ENCODE measurements at places on chromosomes 5 and 9.

GRCh38 chr9:77325058-77325457 lies 147.7 kb downstream of the VPS13A start:
- DNase-seq, result no peak

- DNase-seq, result no peak
These were observed 624.2 kb downstream of the MTRR start for GRCh38 chr5:8493176-8493575.

- no peak for DNase-seq
These were observed 1009.8 kb downstream of the DNAH5 start for GRCh38 chr5:12934722-12935121.

DNA sequence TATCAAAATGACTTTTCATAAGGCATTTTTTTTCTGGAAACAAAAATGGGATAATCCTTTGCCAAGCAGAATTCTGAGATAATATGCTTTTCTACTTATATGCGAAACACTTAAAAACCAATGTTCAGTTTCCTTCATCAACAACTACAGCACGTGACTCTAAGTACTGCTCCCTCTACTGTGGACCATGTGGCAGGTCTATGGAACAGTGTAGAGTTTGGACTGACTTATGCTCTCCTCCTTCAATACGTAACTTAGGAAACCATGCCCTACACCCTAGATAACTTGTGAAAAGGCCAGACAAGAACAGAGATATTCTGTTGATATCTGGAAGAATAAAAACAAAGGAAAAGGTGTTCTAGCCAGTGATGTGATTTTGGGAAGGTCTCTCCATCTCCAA lies 111.3 kb upstream of the GNA14 start:
- no peak for DNase-seq

DNA sequence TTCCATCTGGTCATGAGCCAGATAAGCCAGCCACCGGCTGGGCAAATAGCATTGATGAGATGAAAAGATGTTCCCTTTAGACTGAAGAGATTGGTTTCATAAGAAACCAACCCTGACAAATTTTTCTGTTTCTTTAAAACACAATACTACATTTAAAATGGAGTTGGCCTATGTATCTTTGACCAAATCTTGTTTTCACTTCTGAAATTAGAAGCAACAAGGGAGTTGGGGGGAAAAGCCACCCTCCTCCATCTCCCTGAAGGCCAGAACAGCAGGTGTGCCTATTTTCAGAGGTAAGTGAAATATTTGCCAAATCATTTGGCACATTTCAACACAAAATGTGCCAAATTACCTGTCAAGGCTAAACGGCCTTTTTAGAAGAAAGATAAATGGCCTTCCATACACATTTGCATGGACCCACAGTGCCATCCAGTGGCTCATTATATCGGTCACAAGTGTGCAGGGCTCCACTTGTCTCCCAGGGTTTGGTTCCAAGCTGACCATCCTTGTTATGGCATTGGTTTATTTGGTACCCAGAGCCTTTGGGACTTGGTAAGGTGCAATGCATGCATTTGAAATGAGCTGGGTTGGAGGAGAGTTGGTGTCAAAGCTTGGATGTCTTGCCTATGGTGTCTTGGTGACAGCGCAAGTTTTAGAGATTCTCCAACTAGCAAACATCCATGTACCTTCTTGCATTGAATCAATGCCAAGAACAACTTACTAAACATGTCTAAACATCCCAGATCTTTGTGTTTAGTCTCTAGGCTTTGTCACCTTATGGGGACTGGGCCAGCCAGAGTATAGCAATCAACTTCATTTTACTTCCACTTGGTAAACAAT lies 372.0 kb upstream of the KIF2A start:
- no peak for DNase-seq

- no peak for DNase-seq
These were observed 120.2 kb downstream of the STARD4 start for GRCh38 chr5:111392181-111392580.

- no peak for DNase-seq
These were observed 139.9 kb upstream of the PRLR start for GRCh38 chr5:35369965-35370790.

DNA sequence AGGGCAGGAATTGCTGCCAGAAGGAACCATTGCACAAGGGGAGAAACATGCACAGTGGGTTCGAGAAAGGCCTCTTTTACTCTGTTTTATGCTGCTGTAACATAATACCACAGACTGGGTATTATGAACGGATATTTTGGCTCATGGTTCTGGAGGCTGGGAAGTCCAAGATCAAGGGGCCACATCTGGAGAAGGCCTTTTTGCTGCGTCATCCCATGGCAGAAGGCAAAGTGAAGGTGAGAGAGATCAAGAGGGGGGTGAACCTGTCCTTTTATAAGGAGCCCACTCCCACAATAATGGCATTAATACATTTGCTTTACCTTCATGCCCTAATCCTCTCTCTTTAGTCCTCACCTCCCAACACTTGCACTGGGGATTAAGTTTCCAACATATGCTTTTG lies 136.9 kb upstream of the ALDH1B1 start:
- DNase-seq, result no peak

- no peak for DNase-seq
These were observed 218.7 kb downstream of the ARRDC3 start for GRCh38 chr5:91164424-91164823.

DNA sequence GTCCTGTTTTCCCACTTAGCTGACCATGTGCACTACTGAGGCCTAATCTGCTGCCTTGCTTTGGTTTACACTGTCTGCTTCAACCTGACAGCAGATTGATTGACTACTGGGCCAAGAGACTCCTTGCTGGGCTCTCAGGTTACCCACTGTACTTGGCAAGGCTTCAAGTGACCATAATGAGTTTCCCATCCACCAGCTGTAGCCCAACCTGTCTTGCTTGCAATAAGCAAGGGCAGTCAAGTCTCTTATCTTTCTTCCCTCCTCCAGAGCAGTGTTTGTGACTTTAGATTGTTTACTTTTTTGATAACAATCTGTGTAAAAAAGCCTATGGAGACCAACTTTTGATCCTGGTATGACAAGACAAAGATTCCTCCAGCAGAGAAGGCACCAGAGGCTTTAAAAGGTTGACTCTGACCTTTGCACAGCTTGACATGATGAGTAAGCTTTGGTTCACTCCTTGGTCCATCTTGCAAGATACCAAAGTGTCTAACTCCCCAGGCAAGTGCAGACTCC lies 912.3 kb upstream of the SEMA6A start:
- DNase-seq, result no peak

GRCh38 chr9:16801871-16802466 lies 68.5 kb downstream of the BNC2 start:
- no peak for DNase-seq

GRCh38 chr5:149658299-149658698 lies 71.8 kb upstream of the PPARGC1B start:
- DNase-seq, result no peak

- DNase-seq, result no peak
These were observed 630.4 kb downstream of the PRELID2 start for GRCh38 chr5:145204743-145205142.

DNA sequence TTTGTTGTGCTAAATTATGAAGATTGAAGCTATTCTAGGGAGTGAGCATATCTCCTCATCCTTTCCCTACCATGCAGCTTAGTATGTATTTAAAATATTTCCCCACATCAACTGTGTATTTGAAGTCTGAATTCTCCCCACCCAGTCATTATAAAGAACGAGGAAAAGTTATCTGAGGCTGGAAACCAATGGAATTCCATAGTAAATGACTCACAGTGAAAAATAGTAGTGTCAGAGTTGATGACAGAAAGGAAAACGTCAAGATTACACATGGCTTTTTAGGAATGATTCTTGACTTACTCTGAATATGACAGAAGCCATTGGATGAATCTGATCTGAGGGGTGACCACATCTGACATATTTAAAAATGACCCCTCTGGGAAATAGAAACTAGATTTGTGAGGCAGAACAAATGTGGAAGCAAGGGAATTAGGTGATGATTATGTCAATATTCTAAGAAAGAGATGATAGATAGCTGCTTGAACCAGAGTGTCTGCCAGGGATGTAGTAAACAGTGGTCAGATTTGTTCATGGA lies 1768.9 kb upstream of the CDH9 start:
- no peak for DNase-seq

DNA sequence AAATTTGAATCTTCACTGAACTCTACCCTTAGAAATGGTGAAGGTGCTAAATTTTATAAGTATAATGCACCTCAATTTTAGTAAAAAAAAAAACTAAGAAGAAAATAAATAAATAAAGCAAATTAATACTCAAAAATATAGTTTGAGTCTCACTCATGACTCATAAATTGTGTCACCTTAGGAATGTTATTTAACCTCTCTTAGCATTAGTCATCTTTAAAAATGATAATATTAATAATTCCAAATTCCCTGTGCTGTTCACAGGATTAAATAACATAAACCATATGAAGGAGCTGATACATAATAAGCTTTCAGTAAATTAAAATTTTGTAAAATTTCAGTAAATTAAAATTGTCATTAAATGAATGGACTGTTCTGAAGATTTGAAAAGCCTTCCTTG lies 339.8 kb upstream of the RGMB start:
- DNase-seq, result no peak

DNA sequence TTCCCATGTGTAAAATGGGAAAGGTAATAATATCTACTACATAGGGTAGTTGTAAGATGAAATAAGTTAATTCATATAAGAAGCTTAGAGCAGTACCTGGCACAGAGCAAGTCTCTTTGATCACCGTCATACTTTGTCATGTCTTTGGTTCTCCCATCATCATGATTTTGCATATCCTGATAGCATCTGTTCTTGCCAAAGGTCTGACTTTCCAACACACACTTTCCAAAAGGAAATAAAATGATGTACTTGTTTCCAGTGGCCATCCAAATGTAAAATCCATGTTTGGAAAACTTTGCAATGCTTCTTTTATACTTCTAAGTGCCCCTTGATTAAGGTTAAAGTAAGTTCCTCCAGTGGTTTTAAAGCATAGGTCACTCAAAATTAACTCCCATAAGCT lies 266.9 kb upstream of the PTGER4 start:
- no peak for DNase-seq

GRCh38 chr5:158907856-158908255 lies 191.9 kb downstream of the EBF1 start:
- no peak for DNase-seq

DNA sequence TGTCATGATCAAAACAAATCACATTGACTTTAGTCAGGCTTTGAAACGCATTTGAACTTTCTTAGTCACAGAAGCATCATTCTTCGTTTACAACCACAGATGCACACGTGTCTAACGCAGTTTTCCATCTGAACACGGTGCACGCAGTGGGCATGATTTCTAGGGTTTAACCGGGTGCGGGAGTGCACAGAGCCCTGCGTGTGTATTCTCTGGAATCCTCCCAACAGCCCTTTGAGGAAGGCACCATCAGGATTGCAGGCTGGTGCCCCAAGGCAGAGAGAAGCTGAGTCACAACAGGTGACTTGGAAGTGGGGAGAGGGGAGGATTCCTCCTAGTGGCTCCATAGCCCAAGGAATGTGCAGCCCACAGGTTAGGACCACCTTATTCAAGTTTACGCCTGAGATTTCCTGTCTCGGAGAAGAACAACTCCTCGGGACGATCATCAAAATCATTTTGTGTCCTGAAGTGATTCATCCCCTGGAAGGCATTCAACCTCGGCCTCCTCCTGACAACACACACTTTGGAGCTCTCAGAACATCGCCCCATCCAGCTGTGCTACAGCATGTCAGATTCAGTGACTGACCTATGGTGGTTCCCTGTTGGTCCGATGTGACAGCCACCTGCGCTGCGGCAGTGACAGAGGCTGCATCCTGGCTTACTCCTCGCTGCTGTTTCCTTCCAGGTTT lies 13.1 kb downstream of the ROPN1L start:
- DNase-seq, result no peak

DNA sequence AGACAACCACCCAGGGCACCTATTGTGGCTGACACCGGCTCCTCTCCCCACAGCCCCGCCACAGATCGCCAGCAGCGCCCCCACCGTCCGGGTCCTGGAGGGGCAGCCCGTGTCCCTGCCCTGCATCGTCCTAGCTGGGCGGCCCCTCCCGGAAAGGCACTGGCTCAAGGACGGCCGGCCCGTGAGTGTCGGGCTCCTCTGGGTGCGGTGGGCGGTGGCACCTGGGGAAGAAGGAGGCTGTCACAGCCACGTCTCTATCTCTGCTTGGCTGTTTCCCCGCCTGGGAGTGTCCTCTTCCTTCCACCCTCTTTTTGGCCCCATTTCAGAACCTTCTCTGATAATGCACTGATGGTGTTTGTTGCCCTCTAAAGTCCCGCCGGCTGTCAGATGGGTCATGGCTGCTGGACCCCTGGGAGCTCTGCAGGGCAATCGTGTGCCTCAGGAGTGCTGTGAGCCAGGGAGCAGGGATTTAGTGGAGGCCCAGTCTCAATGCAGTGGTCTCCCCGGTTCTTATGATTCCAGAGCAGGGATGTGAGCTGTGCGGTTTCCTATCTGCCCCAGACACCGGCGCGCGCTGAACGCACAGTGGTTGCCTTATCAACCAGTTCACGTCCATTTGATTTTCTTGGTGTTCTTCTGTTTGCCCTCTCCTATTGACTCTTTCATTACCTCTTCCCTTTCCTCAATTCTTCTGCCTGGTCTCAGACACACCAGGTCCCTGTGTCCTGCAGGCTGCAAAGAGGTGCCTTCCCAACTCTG lies 55.3 kb downstream of the HMCN2 start:
- no peak for DNase-seq

- DNase-seq, result no peak
These were observed 1.0 kb downstream of the ADAMTS19 start for GRCh38 chr5:129460936-129461710.

GRCh38 chr9:7977586-7977985 lies 178.0 kb upstream of the DMAC1 start:
- no peak for DNase-seq

DNA sequence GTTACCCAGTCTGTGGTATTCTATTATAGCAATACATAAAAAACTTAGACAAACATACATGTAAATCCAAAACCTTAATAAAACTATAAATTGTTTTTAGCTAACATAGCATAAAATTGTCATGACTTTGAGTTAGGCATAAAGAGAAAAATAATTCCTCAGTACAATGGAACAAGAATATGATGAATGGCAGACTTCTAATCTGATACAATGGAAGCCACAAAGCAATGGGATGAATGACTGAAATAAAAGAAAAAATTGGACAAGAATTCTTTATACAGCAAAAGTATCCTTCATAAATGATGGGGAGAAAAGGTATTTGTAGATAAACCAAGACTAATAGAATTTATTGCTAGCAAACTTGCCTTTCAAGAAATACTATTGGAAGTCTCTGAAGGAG lies 524.2 kb downstream of the GABRG2 start:
- DNase-seq, result no peak
